ENCODE measurements at places on chromosomes 12 and 14.

- DNase-seq, result no peak
Observed at GRCh38 chr14:65817011-65817410, 404.5 kb downstream of the FUT8 start.

- no peak for DNase-seq
Observed at GRCh38 chr12:29971446-29971845, 187.7 kb upstream of the TMTC1 start.

DNA sequence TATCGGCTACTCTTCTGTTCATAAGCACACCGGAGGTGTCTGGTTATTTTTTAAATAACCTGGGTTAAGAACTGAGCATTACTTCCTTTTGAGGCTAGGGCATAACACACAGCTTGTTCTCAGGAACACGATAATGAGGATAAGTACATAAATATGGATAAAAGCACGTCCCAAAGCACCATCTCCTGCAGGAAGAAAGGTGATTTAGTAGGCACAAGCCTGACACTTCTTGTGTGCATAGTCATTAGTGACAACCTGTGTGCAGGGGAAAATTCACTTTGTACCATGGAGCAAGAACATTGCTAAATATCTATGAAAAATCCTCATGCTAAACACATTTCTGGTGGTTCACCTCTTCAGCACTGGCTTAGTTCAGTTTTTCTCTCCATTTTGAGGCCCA, 166.5 kb downstream of the SNAPC1 start:
- no peak for DNase-seq

DNA sequence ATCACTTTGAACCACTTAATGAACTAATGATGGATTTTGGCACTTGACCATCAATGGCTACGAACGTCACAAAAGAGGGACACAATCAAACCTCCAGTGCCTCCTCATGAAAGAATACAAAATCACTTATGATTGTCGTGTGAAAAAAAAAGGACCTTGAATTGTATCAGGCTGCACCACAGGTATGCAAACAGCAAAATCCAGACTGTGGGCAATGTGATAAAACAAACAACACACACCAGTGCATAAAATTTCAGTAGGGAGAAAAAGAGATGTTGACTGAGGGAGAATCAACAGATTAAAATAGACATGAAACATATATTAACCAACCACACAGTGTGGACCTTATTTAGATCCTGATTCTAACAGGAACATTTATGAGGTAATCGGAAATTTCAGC, 2.6 kb downstream of the TSPAN8 start:
- no peak for DNase-seq

DNA sequence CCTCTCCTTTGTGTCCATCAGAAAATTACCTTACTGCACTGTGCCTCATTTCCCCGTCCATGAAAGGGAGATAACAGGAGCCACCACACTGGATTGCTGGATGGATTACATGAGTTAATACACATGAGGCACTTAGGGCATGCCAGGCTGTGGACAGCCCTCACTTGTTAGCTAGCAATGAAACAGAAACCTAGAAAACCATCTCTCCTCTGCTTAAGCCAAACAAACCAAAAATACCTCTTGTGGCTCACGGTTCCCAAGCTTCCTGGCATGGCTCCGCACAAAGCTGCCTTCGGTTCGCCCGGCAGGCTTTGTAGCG, 660 bp upstream of the HCFC2 start:
- DNase-seq, result no peak

DNA sequence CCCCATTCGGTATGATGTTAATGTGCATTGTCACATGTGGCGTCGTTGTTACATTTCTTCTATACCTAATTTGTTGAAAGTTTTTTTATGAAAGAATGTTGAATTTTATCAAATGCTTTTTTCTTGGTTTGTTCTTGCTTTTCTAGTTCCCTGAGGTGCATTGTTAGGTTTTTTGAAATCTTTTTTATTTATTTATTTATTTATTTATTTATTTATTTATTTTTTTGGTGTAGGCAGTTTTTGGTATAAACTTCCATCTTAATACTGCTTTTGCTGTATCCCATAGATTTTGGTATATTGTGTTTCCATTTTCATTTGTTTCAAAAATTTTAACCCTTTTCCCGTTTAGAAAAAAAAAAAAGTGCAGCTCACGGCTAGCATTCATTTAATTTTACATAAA, 121.1 kb upstream of the HMGA2 start:
- DNase-seq, result no peak

DNA sequence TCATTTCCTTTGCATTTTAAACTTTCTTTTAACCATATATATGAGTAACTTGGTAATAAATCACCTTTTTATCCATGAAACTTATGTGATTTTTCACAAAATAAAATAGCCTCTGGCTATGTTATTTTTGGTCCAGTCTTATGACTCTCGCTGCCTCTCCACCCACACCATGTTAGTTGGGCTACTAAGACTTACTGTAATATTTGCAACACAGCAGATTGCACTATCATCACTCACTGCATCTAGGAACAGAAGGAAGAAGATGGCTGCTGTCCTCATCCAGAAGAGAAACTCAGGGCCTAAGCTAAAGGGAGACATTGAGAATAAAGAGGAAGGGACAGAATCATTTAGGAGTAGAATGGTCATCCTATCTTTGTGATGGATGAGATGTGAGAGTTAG, 12.6 kb upstream of the B4GALNT3 start:
- DNase-seq, result no peak

- DNase-seq, result no peak
Observed at GRCh38 chr14:72906879-72907278, 13.0 kb upstream of the DPF3 start.

DNA sequence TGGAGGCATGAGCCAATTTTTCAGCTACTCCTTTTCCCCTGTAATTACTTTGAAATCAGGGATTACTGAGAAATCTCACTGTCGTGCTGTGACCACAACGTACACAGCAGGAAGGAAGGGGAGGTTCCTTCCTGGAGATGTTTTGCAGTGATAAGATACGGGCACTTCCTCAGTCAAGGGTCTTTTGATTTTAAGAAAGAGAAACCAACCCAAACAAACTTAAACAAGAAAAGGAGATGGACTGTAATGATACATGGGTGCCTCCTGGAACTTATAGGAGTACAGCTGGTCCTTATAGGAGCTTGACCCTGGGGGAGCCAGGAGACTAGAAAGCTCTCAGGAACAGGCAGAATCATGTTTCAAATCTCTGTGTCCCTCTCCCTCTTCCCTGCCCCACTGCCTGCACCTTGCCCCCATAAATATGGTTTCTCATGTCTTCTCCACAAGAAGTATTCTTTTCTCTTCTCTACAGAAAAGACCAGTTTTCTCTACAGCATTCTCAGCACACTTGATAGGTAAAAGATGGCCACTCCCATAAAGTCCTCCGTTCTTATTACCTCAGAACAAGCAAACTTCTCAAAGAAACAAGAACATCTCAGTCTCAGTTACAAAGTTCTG, 281.1 kb upstream of the AMIGO2 start:
- no peak for DNase-seq

GRCh38 chr12:51863933-51864832, 15.7 kb upstream of the FIGNL2 start:
- no peak for DNase-seq

Measured in CD8-positive, alpha-beta T cell (primary cell).